Osteocyte (in vitro differentiated cells): ENCODE measurements at places on chromosomes 11 and 22. TPM values are rescaled to one million over a fixed set of nuclear protein-coding genes. Genes with fewer than 3 reads are reported as not detected.

GRCh38 chr11:123796226-123796625, 9.9 kb downstream of the OR6M1 start:
- no peak for DNase-seq

- DNase-seq = no peak
Observed at GRCh38 chr22:44371741-44372525, 59.2 kb upstream of the SHISAL1 start.

SYT13 gene
- 0.13 TPM in 1 of 2 replicates, not detected in the other for total RNA-seq

DNA sequence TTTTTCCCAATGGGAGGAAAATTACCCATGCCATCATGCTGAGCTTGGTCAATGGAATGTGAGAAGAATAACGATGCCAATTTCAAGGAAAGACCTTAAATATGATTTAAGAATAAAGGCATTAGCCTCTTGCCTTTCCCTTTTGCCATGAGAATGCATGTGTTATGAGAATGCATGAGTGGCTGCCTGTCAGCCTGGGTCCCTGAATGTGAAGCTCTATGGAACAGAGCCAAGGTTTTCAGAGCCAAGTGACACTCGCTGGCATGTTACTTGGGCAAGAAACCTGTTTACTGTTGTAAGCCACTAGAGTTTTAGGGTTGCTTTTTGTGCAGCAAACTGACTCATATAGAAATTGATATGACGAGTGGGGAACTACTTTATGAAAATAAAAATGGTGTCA, 75.7 kb downstream of the JRKL start:
- DNase-seq = no peak

DNA sequence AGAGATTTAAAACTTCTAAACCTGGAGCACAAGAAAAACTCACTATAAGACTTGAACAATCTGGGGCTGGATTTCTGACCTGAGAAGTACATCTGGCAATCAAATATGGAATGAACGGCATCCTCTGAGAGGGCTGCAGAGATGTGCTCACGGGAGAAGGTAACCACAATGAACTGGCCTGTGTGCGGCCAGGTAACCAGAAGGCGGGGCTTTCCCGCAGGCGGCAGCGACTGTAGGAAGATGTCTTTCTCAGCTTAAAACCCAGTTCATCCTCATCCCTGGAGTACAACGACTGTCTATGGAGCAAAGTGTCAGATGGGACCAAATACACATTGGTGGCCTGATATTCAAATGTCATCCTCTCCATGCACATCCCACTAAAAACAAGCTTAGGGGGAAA, 24.5 kb downstream of the MICAL3 start:
- no peak for DNase-seq

DNA sequence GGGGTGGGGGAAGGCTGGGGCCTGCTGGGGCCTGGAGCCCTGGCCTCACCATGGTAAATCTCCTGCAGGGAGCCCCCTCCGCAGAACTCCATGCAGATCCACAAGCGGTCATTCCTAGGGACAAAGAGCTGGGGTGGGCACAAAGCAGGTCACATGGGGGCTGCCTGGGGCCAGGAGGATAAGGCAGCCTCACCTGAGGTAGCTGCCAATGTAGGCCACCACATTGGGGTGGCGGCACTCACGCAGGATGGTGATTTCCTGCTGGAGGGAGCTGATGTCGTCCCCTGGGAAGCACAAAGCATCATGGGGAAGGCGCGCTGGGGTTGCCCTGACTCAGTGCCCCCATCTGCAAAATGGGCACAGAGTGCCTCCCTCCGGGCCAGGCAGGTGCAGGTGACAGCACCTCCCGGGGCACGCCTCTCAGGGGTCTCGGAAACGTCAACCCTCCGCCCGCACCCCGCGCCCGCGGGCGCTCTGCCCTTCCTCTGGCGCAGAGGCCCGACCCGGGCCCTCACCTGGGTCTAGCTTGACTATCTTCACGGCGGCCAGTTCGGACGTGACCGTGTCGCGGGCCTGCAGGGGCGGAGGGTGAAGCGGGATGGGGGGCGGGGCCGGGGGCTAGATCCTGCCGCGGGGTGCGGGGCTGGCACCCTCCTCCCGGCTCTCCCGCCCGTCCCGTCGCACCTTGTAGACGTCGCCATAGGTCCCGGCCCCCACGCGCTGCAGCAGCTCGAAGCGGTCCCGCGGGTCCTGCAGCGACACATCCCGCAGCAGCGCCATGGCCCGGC, 450 bp downstream of the MAP4K2 start:
- DNase-seq = no peak
